Fibroblast of skin of right biceps (primary cell): ENCODE measurements at places on chromosomes 5 and 9.
A peak's percentile ranks its signal among the peaks of the same experiment; 100 is the strongest.

GRCh38 chr9:36457836-36458429, 57.9 kb upstream of the RNF38 start:
- DNase-seq: no peak

DNA sequence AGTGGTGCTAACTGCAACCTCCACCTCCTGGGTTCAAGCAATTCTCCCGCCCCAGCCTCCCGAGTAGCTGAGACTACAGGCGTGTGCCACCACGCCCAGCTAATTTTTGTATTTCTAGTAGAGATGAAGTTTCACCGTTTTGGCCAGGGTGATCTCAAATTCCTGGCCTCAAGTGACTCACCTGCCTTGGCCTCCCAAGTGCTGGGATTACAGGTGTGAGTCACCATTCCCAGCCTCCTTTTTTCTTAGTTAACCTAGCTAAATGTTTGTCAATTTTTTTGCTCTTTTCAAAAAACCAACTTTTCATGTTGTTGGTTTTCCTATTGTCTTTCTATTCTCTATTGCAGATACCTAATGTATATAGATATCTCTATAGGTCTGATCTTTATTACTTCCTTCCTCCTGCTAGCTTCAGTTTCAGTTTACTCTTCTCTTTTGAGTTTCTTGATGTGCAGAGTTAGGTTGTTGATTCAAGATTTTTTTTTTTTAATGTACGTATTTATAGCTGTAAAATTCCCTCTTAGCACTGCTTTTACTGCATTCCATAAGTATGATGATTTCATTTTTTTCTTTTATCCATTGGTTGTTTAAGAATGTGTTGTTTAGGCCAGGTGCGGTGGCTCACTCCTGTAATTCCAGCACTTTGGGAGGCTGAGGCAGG, 32.9 kb downstream of the FGD3 start:
- DNase-seq: no peak

- no peak for DNase-seq
These were observed 467.3 kb upstream of the FTMT start for GRCh38 chr5:121384359-121384758.

DNA sequence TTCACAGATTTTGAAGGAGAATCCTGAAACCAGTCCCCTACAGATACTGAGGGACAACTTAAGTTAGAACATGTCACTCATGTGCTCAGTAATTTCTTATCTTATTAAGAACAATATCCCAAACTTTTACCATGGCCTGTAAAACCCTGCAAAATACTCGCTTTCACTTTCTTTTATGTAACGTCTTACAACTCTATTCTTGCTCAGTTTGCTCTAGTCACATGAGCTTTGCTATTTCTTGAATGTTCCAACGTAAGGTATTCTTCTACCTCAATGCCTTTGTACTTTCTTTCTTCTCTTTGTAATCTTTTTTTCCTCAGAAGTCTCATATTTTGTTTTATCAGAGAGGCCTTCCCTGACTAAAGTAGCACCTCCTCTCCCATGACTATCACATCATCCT, 14.1 kb downstream of the TMEM38B start:
- DNase-seq: no peak

- DNase-seq: peak; percentile 88
These were observed 379.7 kb downstream of the PSAT1 start for GRCh38 chr9:78676623-78677022.

- DNase-seq: no peak
These were observed 111.7 kb upstream of the BOD1 start for GRCh38 chr5:173727839-173728778.
